AG04450 (cell line): ENCODE measurements at places on chromosomes 16 and 17. TPM values are rescaled to one million over a fixed set of nuclear protein-coding genes. Genes with fewer than 3 reads are reported as not detected.

PIP4K2B gene
- polyA plus RNA-seq, result 36.8 and 38.6 TPM in 2 replicates

DNA sequence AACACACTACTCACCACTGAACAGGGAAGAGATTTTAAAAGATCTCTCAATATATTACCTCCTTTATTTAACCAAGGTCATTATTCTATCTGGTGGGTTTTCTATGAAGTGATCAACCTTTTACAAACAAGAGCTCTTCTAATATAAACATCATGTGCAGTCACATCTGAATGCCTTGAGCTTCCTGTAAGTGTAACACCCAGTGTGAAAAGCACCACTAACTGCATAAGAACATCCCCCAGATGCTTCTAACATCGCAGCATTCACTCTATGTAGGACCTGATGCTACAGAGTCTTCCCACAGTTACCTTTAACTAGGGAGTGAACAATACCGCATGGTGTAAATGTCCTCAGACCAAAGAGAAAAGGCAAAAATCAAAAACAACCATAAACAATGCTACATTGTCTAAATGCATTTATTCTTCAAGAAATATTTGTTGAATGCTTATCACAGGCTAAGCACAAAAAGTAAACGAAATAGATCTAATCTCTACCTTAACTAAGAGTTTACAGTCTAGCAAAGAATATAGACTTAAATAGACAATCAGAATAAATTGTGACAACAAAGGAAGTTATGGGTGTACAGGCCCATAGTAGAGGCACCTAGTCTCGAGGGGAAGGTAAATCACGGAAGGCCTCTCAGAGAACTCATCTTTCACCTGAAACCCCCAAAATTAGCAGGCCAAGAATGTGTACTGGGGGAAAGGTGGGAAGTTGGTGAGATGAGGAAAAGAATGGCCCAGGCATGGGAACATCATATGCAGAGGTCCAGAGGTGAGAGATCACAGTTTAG is 16.2 kb downstream of the SKAP1 start:
- no peak for DNase-seq

- DNase-seq, result no peak
Measured at GRCh38 chr16:70433458-70434103, 5.3 kb downstream of the ST3GAL2 start.

FBXO47 gene
- not detected in 2 replicates for polyA plus RNA-seq

- no peak for DNase-seq
Measured at GRCh38 chr16:17026600-17027242, 444.0 kb downstream of the XYLT1 start.

DNA sequence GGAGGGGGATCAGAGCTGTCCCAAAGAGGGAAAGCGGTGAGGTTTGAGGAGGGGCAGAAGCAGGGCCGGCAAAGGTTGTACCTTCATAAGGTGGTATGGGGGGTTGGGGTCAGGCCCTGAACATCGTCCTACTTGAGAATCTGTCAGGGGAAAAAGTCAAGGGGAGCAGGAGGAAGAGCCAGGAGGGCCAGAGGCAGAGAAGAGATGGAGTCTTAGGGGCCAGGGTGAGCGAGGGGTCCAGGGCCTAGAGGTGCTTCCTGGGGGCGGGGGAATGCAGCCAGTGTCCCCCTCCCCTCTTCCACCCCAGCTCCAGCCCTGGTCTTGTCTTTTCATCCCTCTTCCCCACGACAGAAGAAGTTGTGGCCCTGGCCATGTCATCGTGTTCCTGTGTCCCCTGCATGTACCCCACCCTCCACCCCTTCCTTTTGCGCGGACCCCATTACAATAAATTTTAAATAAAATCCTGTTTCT is 1.3 kb upstream of the PRRT2 start:
- DNase-seq, result no peak

DNA sequence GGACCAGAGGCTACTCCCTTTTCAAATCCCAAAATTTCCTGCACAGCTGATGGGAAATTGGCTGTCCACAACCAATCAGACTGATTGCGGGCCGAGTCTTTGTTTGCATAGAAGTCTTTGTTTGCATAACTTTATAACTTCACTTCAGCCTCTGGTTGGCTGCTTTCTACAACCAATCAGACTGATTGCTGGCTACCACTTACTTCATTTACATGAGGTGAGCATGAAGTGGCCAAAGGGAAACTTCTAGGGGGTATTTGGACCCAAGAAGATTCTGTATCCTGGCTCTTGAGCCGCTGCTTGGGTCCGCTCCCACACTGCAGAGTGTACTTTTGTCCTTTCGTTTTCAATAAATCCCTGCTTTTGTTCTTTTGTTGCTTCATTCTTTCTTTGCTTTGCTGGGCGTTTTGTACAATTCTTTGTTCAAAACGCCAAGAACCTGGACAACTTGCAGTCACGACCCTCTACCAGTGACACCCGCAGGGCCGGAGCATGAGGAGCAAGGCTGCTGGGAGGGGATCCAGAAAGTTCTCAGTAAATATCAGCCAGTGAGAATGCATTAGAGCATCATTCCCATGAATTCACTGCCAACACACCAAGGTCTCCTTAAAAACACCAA is 67.5 kb downstream of the IQCK start:
- no peak for DNase-seq

GRCh38 chr16:70747703-70748631 is 53.0 kb downstream of the VAC14 start:
- DNase-seq, result no peak

CDH13 gene
- polyA plus RNA-seq, result 54.8 and 55.0 TPM in 2 replicates

DNA sequence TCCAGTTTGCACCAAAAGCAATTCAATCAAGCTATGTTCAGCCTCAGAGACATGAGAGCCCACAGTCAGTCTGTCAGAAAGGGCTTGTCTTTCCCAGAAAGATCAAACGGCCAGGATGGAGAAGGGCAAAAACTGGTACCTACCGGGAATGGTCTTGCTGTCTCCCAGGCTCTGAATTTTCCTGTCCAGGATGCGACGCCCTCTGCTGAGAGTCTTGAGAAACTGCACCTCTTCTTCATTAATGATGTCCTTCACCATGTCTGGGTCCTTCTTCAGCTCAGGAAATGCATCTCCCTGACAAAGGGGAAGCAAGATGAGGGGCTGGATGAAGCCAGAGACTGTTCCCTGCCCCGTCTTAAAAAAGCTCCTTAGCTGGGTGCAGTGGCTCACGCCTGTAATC is 15.8 kb upstream of the EXOSC6 start:
- no peak for DNase-seq

DNA sequence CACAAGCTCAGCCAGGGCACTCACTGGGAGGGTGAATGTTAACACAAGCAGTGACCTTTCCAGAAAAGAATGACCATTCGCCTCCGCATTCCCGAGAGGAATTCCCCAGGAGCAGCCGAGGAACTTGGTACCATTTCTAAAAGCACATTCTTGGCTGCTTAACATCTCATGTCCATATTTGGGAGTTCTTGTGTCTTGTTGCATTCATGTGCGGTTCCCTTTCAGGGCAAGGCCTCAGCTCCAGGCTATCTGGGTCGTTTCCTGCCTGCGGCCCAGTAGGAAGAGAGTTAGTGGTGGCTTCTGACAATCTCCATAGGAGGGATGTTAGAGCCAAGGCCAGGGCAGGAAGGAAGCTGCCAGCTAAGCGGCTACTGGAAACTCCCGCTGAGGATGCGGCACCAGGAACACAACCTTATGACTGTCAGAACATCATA is 27.8 kb upstream of the MEAK7 start:
- DNase-seq, result peak; percentile 94

DNA sequence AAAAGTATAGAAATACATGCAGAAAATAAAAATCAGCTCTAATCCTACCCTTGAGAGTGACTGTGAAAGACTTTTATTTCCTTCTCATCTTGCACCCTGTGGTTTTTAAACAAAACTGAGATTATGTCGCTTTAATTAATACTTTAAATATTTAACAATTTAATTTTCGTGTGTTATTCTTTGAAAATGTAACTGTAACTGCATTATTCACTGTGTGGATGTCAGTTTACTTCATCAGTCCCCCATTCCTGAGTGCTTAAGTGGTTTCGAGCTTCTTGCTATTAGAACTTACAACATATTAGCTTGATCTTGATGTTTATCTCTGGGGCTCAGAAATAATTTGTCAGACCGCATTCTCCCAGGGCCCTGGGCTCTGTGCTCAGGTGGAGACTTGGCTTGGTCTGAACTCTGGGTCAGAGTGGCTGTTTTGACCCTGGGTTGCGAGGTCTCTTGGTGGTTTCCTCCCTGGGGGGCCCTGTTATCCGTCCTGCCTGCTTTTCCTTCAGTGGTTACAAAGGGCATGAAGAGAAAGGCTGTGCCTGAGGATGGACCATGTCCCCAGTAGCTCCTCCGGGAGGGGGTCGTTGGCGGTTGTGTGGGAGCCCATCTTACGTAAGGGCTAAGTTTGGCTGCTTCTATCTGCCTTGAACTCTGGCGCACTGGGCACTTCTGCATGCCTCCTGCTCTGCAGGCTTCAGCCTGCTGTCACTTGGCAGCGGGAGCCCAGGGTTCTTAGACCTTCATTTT is 25.7 kb downstream of the AKAP1 start:
- DNase-seq, result no peak

DNA sequence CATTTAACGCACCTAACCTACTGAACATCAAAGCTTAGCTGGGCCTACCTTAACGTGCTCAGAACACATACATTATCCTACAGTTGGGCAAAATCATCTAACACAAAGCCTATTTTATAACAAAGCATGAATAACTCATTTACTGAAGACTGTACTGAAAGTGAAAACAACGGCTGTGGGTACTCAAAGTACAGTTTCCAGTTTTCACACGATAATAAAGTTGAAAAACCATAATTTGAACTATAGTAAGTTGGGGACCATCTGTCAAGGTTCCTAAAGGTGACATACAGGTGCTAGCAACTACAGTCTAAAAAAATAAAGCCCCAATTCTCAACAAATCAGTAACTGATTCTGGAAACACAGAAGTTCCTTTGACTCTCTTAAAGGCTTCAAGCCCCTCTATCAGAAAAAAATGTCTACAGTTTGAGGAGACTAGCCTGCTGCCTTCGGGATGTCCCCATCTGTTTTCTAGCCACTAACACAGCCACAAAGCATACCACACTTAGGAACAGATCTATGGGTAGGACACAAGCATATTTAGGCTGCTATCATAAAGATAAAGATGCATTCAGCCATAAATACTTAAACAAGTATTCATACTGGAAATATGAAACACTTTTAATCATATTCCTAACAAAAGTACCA is 71.3 kb downstream of the KANSL1 start:
- DNase-seq, result no peak

EXOC3L1 gene
- polyA plus RNA-seq, result not detected in 2 replicates

NCOR1 gene
- polyA plus RNA-seq, result 109 and 127 TPM in 2 replicates

DNA sequence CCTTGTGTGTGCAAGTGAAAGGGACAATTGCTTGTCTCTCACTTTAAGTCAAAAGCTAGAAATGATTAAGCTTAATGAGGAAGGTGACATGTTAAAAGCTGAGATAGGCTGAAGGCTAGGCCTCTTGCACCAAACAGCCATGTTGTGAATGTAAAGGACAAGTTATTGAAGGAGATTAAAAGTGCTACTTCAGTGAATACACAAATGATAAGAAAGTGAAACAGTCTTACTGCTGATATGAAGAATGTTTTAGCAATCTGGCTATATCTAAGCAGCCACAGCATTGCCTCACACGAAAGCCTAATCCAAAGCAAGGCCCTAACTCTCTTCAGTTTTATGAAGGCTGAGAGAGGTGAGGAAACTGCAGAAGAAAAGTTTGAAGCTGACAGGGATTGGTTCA is 71.0 kb downstream of the CDRT15 start:
- no peak for DNase-seq

- no peak for DNase-seq
Measured at GRCh38 chr16:58584831-58585505, 44.7 kb downstream of the CNOT1 start.

KRTAP16-1 gene
- polyA plus RNA-seq, result not detected in 2 replicates

DNA sequence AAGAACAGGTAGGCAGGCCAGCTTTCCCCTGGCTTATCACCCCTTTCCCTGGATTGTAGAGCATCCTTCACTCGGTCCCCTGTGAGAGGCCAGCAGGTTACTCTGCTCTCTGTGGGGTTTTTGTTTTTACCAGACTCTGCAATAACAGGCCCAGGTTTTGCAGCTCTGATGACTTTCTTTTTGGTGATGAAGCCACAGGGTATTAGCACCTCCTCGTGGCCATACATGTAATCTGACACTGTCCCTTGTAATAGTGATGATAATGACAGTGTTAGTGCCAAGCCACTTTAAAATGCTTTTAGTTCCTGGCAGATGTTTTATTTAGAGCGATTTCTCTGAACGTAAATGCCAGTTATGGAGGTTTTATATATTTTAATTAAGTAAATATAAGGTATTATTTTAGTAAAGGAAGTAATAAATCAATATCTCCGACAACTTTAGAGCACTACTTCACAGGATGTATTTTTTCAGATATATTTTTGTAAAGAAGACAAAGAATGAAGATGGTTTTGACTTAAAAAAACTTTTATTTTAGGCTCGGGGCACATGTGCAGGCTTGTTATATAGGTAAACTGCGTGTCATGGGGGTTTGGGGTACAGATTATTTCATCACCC is 38.0 kb upstream of the CPHXL start:
- peak; percentile 32 for DNase-seq

- no peak for DNase-seq
Measured at GRCh38 chr17:49201481-49201927, 8.9 kb downstream of the GNGT2 start.

PEMT gene
- 14.9 and 23.2 TPM in 2 replicates for polyA plus RNA-seq

DNA sequence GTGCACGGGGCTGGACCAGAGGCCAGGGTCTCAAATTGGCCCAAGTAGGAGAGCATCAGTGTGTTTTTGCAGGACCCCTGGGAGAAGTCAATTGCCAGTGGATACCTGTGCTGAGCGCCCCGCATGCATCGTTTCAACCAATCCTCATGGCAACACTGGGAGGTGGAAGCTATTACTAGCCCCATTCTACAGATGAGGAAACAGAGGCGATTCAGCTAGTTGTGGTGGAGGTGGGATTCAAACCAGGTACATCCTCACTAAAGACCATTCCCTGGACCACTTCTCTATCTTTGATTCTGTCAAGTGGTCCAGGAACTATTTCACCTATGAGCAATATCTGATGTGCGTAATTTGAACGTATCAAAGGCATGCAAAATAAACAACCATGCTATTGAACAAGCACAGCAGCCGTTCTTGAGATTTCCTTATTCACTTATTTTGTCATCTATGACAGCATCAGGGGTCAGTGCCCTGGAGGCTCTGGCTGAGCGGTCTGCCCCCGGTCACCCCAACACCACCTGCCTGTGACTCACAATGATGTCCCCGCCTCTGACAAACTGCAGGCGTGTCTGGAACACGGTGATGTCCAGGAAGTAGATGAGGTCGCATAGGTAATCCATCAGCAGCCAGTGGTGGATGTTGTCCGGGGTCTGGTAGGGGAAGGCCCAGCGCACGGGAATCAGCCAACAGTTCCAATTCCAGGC is 54.0 kb downstream of the CNGB1 start:
- DNase-seq, result no peak

DNA sequence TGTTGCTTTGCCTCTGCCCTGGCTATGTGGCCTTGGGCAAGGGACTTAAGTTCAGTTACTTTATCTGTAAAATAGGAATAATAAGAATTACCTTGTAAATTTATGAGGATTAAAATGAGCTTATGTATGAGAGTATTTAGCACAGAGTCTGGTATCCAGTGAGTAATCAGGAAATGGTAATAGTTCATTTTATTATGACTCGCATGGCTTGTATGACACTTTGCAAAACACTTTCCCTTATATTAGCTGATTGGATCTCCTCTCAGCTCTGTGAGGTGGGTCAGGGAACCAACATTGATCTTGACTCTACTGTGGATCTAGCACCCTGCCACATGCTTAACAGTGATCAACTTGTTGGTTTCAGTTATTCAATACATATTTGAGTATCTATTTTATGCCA is 8.3 kb upstream of the CDH3 start:
- no peak for DNase-seq

GRCh38 chr17:2449486-2449885 is 48.6 kb upstream of the MNT start:
- no peak for DNase-seq

PDE6G gene
- 0.51 and 1.0 TPM in 2 replicates for polyA plus RNA-seq

- DNase-seq, result no peak
Measured at GRCh38 chr17:77619326-77619725, 339.2 kb upstream of the TNRC6C start.
